Natural killer cell (primary cell): ENCODE measurements at places on chromosomes 12 and 14.

- no peaks in the 10 kb centered on the region for H3K36me3 ChIP-seq
- H3K27ac ChIP-seq = no peak overlapping the region
- H3K4me1 ChIP-seq = no peaks in the 10 kb centered on the region
- no peaks in the 10 kb centered on the region for H3K27me3 ChIP-seq
Measured at GRCh38 chr14:37089410-37089809, 83.0 kb downstream of the SLC25A21 start.

DNA sequence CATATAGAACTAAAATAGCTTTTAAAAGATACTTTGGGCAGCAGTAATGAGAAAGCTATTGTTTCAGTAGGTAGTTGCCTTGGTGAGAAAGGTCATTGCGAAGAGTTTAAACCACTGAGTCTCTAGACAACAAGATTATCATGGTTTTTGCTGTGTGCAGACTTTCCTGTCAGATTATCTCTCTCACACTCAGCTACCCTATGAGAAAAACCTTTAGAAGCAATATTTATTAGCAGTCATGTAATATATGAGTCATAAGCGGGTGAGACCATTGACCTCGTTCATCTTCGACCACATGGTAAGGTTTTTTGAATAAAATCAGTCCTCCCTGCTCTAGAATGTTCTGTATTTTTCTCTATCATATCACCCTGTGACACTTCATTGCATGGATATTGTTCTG lies 59.9 kb downstream of the GPR65 start:
- H3K27me3 ChIP-seq = no peaks in the 10 kb centered on the region
- no peaks in the 10 kb centered on the region for H3K4me1 ChIP-seq
- H3K36me3 ChIP-seq = no peaks in the 10 kb centered on the region
- no peak for DNase-seq

- no peak overlapping the region for H3K27ac ChIP-seq
- H3K4me3 ChIP-seq = no peak overlapping the region
- H3K27me3 ChIP-seq = peaks cover 3% of the 10 kb centered on the region
- no peak for DNase-seq
Measured at GRCh38 chr12:55679691-55680090, 28.0 kb downstream of the ITGA7 start.

GRCh38 chr12:68467514-68467913 lies 135.4 kb upstream of the MDM1 start:
- H3K4me1 ChIP-seq = peaks cover 9% of the 10 kb centered on the region
- no peak overlapping the region for H3K27ac ChIP-seq
- H3K4me3 ChIP-seq = no peak overlapping the region
- no peaks in the 10 kb centered on the region for H3K27me3 ChIP-seq
- no peak for DNase-seq

- peak overlapping the region; percentile 87 for H3K4me3 ChIP-seq
- peak overlapping the region; percentile 63 for H3K27ac ChIP-seq
- no peak for DNase-seq
- H3K4me1 ChIP-seq = peaks cover 22% of the 10 kb centered on the region
- peaks cover 2% of the 10 kb centered on the region for H3K36me3 ChIP-seq
Measured at GRCh38 chr14:64388533-64389285, 556 bp downstream of the MTHFD1 start.

DNA sequence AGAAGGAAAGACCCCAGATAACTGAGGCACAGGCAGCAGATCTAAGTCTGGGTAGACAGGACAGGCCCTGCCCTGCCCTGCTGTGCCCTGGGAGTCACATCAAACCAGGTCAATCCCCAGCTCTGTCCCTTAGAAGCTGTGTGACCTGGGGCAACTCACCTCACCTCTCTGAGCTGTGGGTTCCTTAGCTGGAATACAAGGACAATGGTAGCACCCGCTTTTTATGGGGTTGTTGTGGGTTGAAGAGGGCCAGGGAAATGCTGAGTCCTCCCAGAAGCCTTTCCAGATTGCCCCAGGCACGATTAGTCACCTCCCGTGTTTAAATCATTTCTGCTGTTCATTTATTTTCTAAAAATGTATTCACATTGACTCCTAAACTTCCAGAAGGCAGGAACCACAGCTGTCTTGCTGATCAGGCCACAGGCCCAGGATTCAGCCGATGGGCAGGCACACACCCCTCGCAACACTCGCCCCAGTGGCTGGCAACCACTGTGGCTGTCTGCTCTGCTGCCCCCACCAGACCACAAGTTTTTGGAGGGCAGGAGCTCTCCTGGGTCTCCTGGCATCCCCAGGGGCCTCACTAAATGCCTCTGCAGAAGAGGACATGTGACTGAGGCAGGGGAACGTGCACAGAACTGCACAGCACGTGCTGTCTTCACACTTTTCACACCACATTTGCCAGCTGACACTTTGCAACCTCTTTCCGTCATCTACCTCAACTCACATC lies 3.0 kb downstream of the SELPLG start:
- no peaks in the 10 kb centered on the region for H3K27me3 ChIP-seq
- H3K4me3 ChIP-seq = peak overlapping the region; percentile 27
- H3K27ac ChIP-seq = peak overlapping the region; percentile 98

GRCh38 chr12:7352661-7353060 lies 48.8 kb downstream of the ACSM4 start:
- H3K4me1 ChIP-seq = no peaks in the 10 kb centered on the region
- H3K27ac ChIP-seq = no peak overlapping the region
- DNase-seq = no peak
- no peaks in the 10 kb centered on the region for H3K27me3 ChIP-seq
- no peak overlapping the region for H3K4me3 ChIP-seq

DNA sequence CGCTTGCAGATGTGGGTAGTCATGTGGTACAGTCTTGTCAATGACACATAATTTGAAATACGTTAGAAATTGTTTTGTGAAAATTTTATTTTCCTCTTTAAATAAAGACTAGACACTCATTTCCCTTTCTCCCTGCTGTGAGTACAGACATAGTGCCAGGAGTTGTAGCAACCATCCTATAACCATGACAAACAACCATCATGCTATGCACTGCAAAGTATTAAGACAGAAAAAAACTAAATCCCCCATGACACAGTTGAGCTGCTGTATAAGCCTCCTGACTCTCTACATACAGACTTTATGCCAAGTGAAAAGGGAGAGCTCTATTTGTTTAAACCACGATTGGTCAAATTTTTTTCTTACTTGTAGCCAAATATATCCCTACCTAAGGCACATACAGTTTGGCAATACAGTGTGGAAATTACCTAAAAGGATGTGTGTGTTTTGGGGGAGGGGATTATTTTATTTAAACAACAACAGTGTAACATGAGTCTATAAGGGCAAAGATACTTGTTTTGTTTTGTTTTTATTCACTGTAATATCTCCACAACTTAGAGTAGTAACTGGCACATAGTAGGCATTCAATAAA lies 45.0 kb upstream of the KRR1 start:
- DNase-seq = no peak
- no peak overlapping the region for H3K27ac ChIP-seq
- no peaks in the 10 kb centered on the region for H3K27me3 ChIP-seq

DNA sequence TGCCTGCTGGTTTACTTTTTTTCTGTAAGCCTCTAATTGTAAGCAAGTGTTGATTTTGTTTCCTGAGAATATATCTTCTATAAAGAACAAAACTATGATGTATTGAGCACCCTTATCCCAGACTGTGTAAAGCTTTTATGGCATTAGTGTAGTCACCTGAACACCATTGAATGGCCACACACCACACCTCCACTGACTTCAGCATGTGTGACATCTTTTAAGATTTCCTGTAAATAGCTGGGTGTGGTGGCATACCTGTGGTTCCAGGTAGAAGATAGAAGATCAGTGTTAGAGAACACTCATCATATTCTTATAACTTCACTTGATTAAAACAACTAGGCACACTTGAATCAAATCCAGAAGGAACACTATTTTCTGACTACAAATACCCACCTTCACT lies 51.3 kb downstream of the WBP11 start:
- DNase-seq = no peak
- H3K27ac ChIP-seq = no peak overlapping the region
- no peaks in the 10 kb centered on the region for H3K27me3 ChIP-seq
- H3K4me3 ChIP-seq = no peak overlapping the region
- no peaks in the 10 kb centered on the region for H3K4me1 ChIP-seq
- H3K36me3 ChIP-seq = no peaks in the 10 kb centered on the region

DNA sequence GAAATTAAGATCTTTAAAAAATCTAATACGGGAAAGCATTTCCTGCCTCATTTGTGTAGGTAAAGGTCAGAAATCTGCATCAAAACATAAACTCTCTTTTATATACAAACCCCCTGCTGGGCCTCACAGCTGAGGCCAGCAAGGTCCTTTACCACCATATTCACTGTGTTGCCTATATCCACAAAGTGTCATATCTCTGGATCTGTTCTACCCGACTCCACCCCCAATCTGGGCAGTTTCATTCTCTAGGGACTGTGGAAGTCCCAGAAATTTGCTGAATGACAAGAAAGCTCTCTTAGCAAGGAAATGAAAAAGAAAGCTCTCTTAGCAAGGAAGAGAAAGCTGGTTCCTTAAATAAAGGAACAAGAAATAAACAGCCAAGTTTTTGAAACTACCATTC lies 301.7 kb downstream of the KCNH5 start:
- H3K36me3 ChIP-seq = no peaks in the 10 kb centered on the region
- no peak for DNase-seq
- no peak overlapping the region for H3K4me3 ChIP-seq
- H3K27me3 ChIP-seq = no peaks in the 10 kb centered on the region

DNA sequence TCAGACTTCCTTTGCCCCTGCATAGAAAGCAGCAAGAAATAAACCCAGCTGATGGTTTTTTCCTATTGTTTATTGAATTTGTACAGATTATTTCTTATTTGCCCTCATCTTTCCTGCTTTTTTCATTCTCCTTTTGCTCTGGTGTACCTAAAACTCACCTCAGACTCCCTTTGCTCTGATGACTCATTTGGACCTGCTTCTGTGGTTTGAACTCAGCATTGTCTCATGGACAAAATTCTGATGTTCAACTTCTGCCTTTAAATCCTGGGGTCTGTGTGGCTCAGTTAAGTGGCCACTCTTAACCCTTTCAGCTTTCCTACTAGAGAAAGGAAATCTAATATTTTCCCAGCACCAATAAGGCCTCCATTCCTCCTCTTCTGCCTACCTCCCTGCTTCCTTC lies 3.5 kb upstream of the SENP1 start:
- H3K4me3 ChIP-seq = no peak overlapping the region
- H3K36me3 ChIP-seq = no peaks in the 10 kb centered on the region
- no peak overlapping the region for H3K27ac ChIP-seq
- no peaks in the 10 kb centered on the region for H3K27me3 ChIP-seq
- DNase-seq = no peak

GRCh38 chr12:56020423-56021184 lies at the start of gene IKZF4:
TSS of gene IKZF4 (plus strand) at chr12:56021043. CDS start at chr12:56021494, 451 bp downstream.
- H3K27ac ChIP-seq = no peak within 1 kb of the TSS
- no peaks in the 10 kb centered on the region for H3K27me3 ChIP-seq
- H3K4me3 ChIP-seq = no peak within 1 kb of the TSS
- peaks cover 17% of the 10 kb centered on the region for H3K4me1 ChIP-seq

- H3K4me1 ChIP-seq = peaks cover 35% of the 10 kb centered on the region
- peak overlapping the region; percentile 8 for H3K27ac ChIP-seq
- peaks cover 75% of the 10 kb centered on the region for H3K36me3 ChIP-seq
Measured at GRCh38 chr14:61533513-61534255, 161.6 kb upstream of the HIF1A start.

DNA sequence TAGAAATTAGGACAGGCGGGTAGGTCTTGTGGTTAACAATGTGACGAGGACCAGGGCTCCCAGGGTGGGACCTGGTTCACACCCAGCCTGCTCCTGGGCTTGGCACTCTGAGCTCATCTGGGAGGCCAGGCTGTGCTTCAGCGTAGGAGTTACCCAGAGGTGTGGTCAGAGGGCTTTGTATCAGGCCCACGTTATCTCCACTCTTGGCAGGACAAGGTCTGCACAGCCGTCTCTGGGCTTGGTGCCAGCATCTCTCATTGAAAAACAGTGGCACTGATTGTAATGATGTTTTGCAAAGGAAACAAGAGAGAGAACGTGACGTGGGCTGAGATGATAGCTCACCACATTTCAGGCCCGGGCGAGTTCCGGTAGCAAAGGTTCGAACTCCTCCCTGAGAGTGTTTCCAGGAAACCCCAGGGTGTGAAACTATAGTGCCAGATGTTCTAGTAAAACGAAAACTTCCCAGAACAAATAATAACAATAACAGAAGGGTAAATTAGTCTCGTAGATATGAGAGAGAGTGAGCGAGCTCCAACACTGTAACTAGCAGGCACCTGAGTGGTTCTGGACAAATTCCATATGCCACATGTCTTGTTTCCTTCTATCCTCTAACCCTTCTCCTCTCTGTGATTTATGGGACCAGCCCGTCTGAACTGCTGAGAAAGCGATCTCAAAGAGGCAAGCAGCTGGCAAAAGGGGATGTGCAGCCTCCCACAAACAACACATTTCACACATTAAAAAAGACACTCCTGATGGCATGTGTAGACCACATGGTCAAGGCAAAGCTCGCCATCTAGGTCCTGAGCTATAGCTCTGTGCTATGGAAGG lies 227.3 kb downstream of the KTN1 start:
- no peaks in the 10 kb centered on the region for H3K27me3 ChIP-seq
- H3K36me3 ChIP-seq = no peaks in the 10 kb centered on the region
- no peak overlapping the region for H3K4me3 ChIP-seq
- peak overlapping the region; percentile 85 for H3K27ac ChIP-seq
- DNase-seq = peak; percentile 90
- H3K4me1 ChIP-seq = peaks cover 29% of the 10 kb centered on the region

GRCh38 chr12:32843528-32844095 lies 53.0 kb downstream of the PKP2 start:
- no peaks in the 10 kb centered on the region for H3K36me3 ChIP-seq
- no peak overlapping the region for H3K4me3 ChIP-seq
- no peak for DNase-seq
- no peak overlapping the region for H3K27ac ChIP-seq
- no peaks in the 10 kb centered on the region for H3K4me1 ChIP-seq

DNA sequence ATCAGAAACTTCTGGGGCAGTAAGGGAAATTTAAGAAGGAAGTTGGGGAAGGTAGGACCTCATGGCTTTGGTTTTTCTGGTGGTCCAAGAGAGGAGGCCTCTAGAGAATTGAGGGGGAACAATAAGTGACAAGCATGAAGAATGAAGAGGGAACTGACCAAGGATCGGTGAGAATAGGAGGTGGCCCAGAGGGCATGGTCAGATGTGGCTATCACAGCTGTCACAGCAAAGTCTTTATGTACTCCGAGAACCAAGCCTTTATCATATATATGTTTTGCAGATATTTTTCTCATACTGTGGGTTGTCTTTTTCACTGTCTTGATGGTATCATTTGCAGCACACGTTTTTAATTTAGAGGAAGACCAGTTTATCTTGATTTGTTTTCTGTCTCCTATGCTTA lies 64.3 kb downstream of the PPP2R5C start:
- H3K4me3 ChIP-seq = peak overlapping the region; percentile 48
- peak overlapping the region; percentile 98 for H3K27ac ChIP-seq
- H3K4me1 ChIP-seq = peaks cover 71% of the 10 kb centered on the region
- peak; percentile 40 for DNase-seq
- no peaks in the 10 kb centered on the region for H3K27me3 ChIP-seq

DNA sequence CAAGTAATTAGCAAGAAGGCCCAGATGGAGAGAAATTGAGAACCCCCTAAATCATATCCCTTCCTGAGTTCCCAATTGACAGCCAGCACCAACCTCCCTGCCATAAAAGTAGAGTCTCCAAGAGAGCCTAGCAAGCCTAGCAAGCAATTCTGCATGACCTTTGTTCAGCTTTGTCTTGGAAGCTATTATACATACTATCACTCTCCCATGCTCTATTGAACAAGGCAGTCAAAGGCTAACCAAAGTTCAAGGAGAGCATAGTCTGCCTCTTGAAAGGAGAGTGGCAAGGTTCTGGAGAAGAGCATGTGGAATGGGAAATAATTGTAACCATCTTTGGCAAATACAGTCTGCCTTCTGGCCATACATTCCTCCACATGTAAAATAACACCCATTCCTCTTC lies 7.8 kb downstream of the ACOT4 start:
- H3K4me1 ChIP-seq = no peaks in the 10 kb centered on the region
- H3K27me3 ChIP-seq = no peaks in the 10 kb centered on the region
- H3K27ac ChIP-seq = no peak overlapping the region
- H3K4me3 ChIP-seq = no peak overlapping the region
- no peak for DNase-seq
- peaks cover 4% of the 10 kb centered on the region for H3K36me3 ChIP-seq
